CD8-positive, alpha-beta memory T cell (primary cell): ENCODE measurements at places on chromosomes 11 and 22. TPM values are rescaled to one million over a fixed set of nuclear protein-coding genes. Genes with fewer than 3 reads are reported as not detected.

GRCh38 chr22:18031695-18032454 lies 7.5 kb upstream of the MICAL3 start:
- DNase-seq, result no peak
- no peaks in the 10 kb centered on the region for H3K4me1 ChIP-seq
- no peak overlapping the region for H3K4me3 ChIP-seq
- H3K36me3 ChIP-seq, result no peaks in the 10 kb centered on the region
- H3K27me3 ChIP-seq, result no peaks in the 10 kb centered on the region

GRCh38 chr11:64875369-64876228 lies 2.8 kb downstream of the EHD1 start:
- no peak for DNase-seq
- peaks cover 79% of the 10 kb centered on the region for H3K4me1 ChIP-seq
- H3K4me3 ChIP-seq, result peak overlapping the region; percentile 99
- H3K27ac ChIP-seq, result peak overlapping the region; percentile 76
- H3K36me3 ChIP-seq, result peaks cover 40% of the 10 kb centered on the region

- H3K27ac ChIP-seq, result no peak overlapping the region
- peaks cover 5% of the 10 kb centered on the region for H3K27me3 ChIP-seq
- H3K4me3 ChIP-seq, result no peak overlapping the region
- H3K36me3 ChIP-seq, result no peaks in the 10 kb centered on the region
- DNase-seq, result peak; percentile 52
Observed at GRCh38 chr11:8813658-8814057, 97.3 kb upstream of the AKIP1 start.

GRCh38 chr11:72160319-72160718 lies 24.8 kb downstream of the FOLR3 start:
- no peak overlapping the region for H3K4me3 ChIP-seq
- H3K36me3 ChIP-seq, result no peaks in the 10 kb centered on the region
- H3K4me1 ChIP-seq, result no peaks in the 10 kb centered on the region
- H3K27ac ChIP-seq, result no peak overlapping the region

GRCh38 chr11:120706257-120706656 lies 194.7 kb downstream of the GRIK4 start:
- H3K27ac ChIP-seq, result no peak overlapping the region
- H3K4me3 ChIP-seq, result no peak overlapping the region
- no peaks in the 10 kb centered on the region for H3K36me3 ChIP-seq
- DNase-seq, result no peak
- H3K27me3 ChIP-seq, result no peaks in the 10 kb centered on the region

The SORL1 gene
- 44.5 TPM for total RNA-seq

The MMP27 gene
- total RNA-seq, result not detected
